Activated T-cell treated with anti-CD3 and anti-CD28 coated beads for 24 hours (primary cell): ENCODE measurements at places on chromosomes 2 and 18.

GRCh38 chr18:69951182-69951581 is 3.5 kb upstream of the CD226 start:
- no peak for DNase-seq

DNA sequence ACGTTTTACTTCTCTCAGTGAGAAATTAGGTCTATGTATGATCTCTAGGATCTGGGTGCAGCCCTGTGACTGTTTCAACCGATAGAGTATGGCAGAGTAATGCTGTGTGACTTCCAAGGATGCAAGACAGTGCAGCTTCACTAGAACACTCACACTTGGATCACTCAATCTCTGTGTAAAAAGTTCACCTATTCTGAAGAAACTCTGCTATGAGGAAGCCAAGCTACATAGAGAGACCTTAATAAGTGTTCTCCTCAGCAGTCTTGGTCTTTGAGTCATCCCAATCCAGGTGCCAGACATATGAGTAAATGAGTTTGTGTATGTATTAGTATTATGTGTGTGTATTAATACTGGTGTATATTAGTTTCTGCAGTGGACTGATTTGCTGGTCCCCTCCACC is 335.0 kb downstream of the NR4A2 start:
- no peak for DNase-seq

- no peak for DNase-seq
Observed at GRCh38 chr18:54983041-54983686, 23.9 kb upstream of the CCDC68 start.

DNA sequence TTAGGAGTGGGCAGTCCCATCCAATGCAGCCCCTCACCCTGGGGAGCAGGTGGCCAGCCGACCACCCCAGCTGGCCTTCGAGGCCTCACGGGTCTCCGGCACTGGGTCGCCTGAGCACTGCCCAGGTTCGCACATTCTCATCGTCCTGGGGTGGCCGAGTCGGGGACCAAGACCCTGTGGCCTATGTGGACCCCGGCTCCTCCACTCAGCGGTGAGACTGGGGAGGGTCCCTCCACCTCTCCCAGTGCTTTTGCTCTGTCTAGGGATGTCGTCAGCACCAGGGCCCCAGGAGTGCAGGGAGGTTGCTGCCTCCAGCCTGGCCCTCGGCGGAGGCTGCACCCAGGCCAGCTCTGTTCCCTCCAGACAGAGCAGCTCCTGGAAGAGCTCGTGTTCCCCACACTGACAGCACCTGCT is 89.6 kb downstream of the TPO start:
- DNase-seq = no peak

DNA sequence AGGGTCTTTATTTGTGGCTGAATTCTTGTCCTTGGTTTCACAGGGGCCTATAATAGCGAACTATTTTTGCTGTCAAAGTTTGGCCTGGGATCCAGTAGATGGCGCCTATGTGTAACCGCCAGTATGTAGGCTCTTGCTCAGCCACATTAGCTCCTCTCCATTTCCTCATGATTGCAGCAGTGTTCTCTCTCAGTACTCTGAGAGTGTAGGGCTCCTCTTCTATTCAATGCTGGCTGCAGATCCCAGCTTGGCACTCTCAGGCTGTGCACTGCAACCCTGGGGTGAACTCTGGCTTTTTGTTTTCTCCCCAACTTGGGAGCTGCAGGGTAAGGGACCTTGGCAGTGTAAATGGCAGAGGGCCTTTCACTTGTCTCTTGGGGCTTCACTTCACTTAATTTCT is 344.6 kb upstream of the CHAC2 start:
- no peak for DNase-seq

GRCh38 chr18:76673281-76674185 is 148.8 kb upstream of the ZNF236 start:
- no peak for DNase-seq
